Stimulated activated CD4-positive, alpha-beta T cell treated with anti-CD3 and anti-CD28 coated beads, Interleukin-15, amount 100 ng/mL, for 1 hour (primary cell): ENCODE measurements at places on chromosomes 7 and 10.

DNA sequence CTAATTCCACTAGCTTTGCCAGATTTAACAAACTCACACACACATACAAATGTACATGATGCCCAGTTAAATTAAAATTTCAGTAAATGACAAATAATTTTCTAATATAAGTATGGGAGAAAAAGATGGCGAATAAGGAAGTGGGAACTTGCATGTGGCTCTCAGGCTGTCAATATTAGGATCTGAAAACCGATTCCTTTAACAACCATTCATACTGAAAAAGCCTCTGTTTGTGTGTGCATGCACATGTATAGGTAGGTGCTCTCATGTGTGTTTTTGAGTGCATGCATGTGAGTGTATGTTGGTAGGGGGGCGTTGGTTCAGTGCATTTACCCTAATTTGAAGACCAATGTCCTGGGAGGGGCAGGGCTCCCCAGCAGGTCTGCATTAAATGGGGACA, 125.3 kb downstream of the HTR7 start:
- no peak for DNase-seq

GRCh38 chr10:45353186-45353585, 20.8 kb upstream of the ALOX5 start:
- no peak for DNase-seq

GRCh38 chr10:4514445-4515108, 311.4 kb upstream of the AKR1E2 start:
- DNase-seq = no peak

GRCh38 chr10:62985807-62986600, 147.1 kb upstream of the NRBF2 start:
- DNase-seq = no peak

- DNase-seq = no peak
Measured at GRCh38 chr7:107041097-107041496, 3.4 kb upstream of the PRKAR2B start.

DNA sequence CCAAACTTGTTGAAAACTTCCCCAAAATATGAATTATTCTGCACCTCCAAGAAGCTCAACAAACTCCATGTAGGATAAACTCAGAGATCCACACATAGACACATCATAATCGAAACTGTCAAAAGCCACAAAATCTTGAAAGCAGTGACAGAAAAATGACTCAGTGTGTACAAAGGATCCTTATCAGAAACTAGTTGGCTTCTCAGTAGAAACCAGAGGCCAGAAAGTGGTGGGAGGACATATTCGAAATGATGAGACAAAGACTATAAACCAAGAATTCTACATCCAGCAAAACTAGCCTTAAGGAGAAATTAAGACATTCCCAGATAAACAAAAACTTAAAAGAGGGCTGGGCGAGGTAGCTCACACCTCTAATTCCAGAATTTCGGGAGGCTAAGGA, 38.5 kb downstream of the MCMBP start:
- no peak for DNase-seq

GRCh38 chr10:2682491-2682890, 384.9 kb upstream of the PFKP start:
- DNase-seq = no peak

DNA sequence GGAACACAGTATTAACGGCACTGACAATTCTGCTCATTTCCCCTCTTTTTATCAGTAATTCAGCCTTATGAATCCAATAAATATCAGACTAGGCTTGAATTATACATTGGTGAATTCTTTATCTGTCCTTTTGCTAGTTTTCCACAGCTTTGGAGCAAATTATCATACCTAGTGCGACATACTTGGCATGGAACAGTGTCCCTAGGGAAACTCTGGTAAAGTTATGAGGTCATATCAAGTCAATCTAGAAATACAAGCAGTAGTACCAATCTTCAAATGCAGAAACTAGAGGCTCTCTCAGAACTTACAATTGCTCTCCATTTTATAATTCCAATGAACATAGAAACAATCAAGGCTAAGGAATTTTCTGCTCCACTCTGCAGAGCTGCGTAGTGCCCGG, 449.3 kb upstream of the NPVF start:
- DNase-seq = no peak

- no peak for DNase-seq
Measured at GRCh38 chr10:72935361-72935760, 19.2 kb downstream of the PLA2G12B start.
